ENCODE measurements at places on chromosomes 2 and 18.

DNA sequence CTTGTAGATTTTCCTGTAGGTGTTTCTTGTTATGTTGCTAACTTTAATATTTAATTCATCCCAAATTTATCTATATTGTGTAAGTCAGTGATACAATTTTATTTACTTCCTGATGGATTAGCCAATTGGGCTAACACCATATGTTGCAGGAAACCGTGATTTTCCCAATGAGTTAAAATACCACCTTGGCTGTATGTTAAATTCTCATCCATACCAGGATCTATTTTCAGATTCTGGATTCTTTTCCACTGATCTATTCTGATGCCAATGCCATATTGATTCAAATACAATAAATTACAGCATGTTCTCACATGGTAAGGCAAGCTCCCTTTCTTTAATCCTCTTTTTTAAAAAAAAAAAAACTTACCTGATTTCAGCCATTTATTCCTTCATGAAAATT, 85.8 kb upstream of the DNAJC10 start:
- DNase-seq, result no peak

- no peak for DNase-seq
Observed at GRCh38 chr18:55349685-55350084, 238.3 kb downstream of the TCF4 start.

- DNase-seq, result no peak
Observed at GRCh38 chr2:105858868-105859693, 114.4 kb downstream of the NCK2 start.

DNA sequence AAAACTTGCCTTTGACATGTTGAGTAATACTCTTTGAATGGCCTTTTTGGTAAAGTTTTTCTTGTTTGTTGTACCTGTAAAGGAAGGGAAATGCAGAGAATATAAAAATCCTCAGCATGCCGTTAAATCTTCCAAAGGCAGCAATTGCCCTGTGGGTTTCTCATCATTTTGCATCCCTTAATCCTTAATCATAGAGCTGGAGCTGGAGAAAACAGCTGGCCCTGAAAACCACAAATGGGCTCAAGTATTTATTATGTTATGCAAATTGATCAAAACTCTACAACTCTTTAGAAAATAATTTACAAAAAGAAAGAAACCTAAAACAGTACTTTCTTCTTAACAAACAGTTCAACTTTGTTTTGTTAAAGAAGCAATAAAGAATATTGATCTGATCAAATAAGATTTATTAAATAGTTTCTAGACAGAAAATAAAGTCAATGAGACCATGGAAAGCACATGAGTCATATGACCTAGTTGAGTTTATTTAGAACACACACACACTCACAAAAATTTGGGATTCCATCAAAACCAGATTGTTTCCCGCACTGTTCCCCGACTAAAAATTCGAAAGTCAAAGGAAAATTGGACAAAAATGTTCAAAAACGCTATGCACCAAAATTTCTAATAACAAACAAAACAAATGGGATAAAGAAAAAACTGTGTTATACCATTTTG, 309.0 kb downstream of the GULP1 start:
- no peak for DNase-seq

DNA sequence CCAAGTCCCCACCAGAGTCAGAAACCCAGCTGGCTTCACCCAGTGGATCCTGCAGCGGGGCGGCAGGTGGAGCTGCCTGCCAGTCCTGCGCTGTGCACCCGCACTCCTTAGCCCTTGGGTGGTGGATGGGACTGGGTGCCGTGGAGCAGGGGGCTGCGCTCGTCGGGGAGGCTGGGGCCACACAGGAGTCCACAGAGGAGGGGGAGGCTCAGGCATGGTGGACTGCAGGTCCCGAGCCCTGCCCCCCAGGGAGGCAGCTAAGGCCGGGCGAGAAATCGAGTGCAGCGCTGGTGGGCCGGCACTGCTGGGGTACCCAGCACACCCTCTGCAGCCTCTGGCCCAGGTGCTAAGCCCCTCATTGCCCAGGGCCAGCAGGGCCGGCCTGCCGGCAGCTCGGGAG, 144.6 kb upstream of the MGAT5 start:
- no peak for DNase-seq

GRCh38 chr2:43478412-43479086, 117.3 kb downstream of the THADA start:
- no peak for DNase-seq

DNA sequence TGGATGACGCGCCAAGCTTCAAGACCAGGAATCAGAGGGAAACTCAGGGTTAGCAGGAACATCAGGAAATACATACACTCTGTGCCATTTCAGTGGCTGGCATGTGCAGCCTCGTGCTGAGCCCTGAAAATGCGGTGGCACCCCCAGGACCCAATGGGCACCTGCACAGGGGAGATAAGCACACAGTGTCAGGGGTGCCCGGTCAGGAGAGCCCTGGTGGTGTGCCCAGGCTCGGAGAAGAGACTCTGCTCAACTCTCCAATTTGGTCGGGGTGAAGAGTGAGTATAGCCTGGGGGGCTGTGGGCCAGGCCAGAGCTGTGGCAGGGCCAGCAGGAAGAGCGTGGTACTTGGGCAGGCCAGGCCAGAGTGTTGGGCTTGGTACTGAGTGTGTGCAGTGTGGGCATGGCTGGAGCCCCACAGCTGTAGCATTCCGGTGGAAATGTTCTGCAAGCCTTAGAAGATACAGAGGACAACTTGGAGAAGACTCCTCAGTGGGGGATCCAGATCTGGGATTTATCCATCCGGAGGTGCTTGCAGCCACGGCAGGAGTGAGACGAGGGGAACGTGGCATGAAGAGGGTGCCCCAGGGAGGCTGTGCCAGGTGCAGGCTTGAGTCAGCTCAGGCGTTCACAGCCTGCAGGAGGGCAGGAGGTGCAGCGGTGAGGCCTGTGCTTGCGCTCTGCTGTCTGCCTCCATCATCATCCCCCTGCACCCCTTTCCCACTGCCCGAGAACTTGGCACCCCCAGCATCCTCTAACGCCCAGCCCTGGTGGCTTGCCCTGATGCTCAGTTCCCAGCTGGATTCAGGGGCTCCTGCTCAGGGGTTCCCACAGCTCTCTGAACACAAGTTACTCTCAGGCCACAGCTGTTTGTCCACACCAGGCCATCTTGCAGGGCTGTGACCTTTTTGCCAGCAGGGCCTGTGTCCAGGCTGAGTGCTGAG, 451.7 kb upstream of the HS6ST1 start:
- no peak for DNase-seq

DNA sequence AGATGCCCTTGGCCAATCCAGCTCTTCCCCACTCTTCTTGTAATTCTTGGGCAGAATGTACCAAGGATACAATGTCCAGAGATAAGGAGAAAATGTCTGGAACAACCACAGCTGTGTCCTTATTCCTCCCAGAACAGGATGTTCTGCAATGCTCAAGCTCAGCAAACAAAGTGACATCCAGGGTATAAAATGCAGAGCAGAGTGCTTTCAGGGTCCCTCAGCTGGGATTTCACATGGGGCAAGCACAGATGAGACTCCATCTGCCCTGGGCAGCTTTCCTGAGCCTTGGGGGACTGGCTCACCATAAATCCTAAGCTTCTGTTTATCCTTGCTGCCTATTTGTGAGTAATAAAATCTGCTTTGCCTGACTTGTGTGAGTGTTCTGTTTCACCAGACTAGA, 127.4 kb downstream of the VAPA start:
- DNase-seq, result no peak

- DNase-seq, result no peak
Observed at GRCh38 chr2:86107031-86107430, 996 bp downstream of the PTCD3 start.

DNA sequence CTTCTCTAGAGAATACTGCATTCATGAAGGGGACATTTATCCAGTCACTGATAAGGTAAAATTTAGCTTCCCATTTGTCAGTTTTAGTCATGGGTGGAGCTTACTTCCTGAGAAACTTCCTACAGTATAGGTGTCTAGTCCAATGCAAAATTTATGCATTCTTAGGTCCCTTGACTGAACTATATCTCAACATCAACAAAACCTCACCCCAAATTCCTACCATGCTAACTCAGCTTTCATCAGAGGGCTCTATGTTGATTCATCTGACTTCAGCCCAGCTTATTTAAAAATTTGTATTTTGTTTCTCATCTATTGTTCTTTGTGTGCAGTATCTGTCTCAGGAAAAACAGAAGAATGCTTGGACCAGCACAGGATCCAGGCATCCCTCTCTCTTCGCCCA, 296.4 kb upstream of the ACVR2A start:
- no peak for DNase-seq

DNA sequence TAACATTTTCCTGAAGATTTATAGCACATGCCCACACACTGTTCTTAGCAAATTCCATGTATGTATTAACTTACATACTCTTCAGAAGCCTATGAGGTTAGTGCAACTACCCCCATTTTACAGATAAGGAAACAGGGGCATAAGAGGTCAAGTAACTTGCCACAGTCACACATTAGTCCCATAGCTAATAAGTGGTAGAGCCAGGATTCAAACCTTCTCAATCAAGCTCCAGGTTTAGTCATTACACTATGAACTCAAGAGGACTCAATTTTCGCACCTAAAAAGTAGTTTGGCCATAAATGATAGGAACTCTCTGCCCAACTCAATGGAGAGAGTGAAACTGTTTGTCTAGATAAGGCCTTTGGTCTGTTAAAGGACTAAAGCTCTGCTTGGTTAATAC, 9.7 kb upstream of the RIF1 start:
- no peak for DNase-seq

- DNase-seq, result no peak
Observed at GRCh38 chr2:197010200-197011020, 83.9 kb upstream of the PGAP1 start.

GRCh38 chr2:171533331-171533730, 11.1 kb downstream of the CYBRD1 start:
- no peak for DNase-seq

DNA sequence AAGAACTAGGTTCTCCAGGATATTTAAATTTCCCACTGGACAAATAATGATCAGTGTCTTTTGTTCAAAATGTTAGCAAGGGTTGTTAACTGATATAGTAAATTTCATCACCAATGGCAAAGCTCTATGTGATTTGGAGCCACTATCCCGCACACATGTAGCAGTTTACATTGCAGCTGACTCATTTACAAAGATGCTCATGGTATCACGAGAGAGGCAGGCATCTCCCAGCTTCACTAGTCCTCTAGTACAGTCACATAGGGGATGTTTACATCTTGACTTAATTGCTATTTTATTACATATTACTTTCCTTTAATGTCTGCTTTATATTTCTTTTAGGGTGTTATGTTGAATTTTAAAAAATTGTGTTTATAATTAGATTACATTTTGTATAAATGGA, 30.7 kb downstream of the KCNE4 start:
- no peak for DNase-seq

DNA sequence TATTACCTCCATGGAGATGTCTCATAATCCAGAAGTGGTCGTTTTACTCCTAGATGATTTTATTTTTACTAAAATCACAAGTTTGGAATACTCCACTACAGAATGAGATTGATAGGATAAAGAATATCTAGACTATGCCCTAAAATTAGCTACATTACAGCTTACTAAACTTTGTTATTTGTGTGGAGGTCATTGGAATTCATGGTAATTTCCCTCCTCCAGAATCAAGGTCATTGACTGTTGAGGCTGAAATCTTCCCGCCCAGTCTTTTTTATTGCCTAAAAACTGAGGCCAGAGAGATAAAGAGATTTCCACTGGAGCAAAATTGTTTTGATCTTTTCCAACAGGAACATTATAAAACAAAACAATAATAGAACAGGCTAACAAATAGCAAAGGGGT, 35.0 kb downstream of the ITGB6 start:
- no peak for DNase-seq

- no peak for DNase-seq
Observed at GRCh38 chr2:188245230-188245629, 46.4 kb upstream of the GULP1 start.

DNA sequence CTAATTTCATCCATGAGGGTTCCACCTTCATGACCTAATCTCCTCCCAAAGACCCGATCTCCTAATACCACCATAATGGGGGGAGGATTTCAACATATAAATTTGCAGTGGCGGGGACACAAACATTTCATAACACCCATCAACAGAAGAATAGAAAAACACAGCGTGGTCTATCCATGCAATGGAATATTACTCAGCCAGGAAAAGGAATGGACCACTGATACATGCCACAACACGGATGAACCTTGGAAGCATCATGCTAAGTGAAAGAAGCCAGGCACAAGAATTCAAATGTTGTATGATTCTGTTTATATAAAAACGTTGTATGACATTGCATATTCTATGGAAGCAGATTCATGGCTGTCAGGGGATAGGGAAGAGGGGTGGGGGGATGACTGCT, 2.7 kb downstream of the PRLH start:
- no peak for DNase-seq

GRCh38 chr2:19614066-19614465, 255.6 kb upstream of the OSR1 start:
- DNase-seq, result no peak
